ENCODE measurements at places on chromosomes 13 and 19.

- DNase-seq, result no peak
Measured at GRCh38 chr19:1377176-1377964, 6.3 kb upstream of the NDUFS7 start.

GRCh38 chr13:66477816-66478215, 752.3 kb downstream of the PCDH9 start:
- no peak for DNase-seq

DNA sequence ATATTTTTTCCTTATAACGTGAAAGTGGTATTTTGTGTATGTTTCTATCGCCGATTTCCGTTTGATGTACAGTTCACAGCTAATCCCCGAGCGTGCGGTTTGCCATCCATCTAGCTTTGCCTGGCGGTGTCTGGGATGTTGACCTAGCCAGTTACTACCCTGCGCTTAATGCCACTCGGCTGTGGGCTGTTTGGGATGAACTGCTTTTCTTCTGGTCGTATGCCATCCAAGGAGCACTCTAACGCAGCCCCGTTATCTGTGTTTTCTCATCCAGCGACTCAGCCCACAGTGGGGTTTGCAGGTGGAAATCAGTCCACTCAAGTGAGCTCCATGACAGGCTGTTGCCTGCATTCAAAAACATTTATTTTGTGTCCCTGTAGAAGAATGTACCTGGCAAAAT, 512.3 kb downstream of the MYO16 start:
- DNase-seq, result no peak

DNA sequence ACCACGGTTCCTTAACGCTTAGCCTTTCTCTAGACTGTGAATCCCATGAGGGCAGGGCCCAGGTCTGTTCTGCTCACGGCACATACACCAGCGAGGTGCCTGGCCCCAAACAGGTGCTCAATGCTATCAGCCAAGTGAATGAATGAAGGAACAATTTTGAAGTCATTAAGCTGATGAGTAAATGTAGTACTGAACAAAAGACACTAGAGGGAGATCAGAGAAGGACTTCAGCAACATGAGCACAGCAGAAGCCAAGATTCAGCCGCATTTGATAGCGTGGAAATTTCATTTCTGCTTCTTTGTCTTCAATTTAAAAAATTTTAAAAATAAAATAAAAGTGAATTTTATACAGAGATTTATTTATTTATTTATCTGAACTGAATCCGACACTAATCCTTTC, 20.1 kb upstream of the MYO16 start:
- DNase-seq, result no peak

DNA sequence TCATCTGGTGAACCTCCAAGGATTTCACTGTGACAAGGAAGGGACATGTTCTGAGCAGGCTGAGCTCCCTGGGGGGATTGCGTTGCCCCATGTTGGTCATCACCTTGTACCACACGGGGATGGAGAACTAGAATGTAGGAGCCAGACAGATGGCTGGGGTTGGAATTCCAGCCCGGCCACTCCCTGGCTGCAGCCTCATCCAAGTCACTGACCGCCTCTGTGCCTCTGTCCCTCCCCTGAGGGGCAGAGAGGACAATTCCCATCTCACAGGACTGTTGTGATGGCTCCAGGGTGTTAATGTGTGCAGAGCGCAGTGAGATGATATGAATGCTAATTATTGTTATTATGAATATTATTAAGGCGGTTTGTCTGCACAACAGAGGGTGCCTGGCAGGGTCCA, 24.1 kb downstream of the ADGRL1 start:
- no peak for DNase-seq

GRCh38 chr13:112366907-112367646, 9.1 kb upstream of the SPACA7 start:
- DNase-seq, result no peak

DNA sequence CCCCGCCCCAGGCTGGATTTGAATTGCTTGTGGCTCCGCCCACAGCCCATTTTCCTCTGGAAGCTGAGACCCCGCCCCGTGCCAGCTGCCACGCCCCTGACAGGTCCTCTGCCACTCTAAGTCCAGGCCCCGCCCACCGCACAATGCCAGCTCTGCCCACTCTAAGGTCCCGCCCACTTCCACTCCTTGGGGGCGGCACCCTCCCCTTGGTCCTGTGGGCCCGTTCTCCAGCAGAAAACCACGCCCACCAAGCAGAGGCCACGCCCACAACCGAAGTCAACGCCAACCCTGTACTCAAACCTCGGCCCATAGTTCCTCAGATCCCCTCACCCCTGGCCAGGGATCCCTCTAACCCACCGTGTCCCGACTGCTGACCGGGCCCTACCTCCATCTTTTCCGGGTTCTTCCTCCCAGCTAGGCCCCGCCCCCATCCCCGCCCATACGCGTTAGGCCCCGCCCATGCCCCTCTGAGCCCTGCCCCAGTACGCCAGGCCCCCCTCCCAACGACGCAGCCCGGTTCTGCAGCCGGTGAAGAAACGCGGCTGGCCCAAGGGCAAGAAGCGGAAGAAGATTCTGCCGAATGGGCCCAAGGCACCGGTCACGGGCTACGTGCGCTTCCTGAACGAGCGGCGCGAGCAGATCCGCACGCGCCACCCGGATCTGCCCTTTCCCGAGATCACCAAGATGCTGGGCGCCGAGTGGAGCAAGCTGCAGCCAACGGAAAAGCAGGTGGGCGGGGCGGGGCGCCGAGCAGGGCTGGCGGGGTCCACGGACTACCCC, 1.3 kb downstream of the HMG20B start:
- DNase-seq, result peak; percentile 87

GRCh38 chr13:39527961-39528660, 74.9 kb downstream of the LHFPL6 start:
- DNase-seq, result no peak

GRCh38 chr19:53646144-53646543, 14.3 kb downstream of the DPRX start:
- DNase-seq, result no peak

GRCh38 chr19:16594681-16595091, 22.5 kb upstream of the SLC35E1 start:
- no peak for DNase-seq

DNA sequence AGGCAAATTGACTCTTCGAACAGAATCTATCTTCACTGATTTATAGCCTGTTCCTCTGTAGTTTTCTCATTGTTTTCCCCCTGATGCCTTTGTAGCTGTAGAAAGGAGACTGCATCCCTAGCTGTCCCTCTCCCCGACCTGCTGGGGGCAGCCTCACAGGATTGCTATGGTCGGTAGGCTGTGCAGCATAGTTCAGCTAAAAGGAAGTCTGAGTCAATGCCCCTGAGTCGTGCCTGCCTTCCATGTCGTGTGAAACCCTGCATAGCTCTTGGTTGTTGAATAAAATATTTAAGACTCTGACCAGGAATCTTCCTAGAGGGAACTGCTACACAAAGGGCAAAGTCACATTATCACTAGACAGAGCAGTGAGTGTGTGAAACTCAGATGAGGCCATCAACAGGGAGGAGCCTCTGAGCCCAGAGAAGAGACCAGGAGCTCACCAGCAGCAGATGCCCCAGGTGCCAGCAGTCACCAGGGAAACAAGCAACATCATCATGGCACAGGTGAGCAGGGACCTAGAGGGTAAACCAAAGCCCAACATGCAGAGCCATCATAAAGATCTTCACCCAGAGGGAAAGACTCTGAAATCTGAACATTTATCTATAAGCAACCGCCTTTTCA, 108.4 kb upstream of the NBEA start:
- DNase-seq, result no peak

DNA sequence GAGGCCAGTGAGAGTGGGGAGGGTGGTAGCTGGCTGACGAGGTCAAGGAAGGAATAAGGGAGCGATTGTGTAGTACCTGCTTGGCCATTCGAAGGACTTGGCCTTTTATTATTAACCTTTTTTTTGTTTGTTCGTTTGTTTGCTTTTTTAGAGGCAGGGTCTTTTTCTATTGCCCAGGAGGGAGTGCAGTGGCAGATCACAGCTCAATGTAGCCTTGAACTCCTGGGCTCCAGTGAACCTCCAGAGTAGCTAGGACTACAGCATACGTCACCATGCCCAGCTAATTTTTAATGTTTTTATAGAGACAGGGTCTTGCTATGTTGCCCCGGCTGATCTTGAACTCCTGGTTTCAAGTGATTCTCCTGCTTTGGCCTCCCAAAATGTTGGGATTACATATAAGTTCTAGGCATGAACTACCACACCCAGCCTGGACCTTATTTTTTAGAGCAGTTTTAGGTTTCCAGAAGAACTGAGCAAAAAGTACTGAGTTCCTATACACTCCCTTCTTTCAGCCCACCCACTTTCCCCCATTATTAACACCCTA, 25.5 kb downstream of the ARHGEF7 start:
- no peak for DNase-seq

DNA sequence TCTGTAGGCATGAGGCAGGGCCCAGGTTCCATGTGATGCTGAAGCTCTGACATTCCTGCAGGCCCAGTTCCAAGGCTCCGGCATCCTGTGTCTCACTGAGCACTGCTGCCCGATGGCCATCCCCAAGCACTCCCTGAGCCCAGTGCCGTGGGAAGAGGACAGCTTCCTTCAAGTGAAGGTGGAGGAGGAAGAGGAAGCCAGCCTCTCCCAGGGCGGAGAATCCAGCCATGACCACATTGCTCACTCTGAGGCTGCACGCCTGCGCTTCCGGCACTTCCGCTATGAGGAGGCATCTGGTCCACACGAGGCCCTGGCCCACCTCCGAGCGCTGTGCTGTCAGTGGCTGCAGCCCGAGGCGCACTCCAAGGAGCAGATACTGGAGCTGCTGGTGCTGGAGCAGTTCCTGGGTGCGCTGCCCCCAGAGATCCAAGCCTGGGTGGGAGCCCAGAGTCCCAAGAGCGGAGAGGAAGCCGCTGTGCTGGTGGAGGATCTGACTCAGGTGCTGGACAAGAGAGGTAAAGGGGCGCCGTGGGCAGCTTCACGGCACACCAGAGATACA, 8.0 kb downstream of the ZSCAN22 start:
- DNase-seq, result no peak

DNA sequence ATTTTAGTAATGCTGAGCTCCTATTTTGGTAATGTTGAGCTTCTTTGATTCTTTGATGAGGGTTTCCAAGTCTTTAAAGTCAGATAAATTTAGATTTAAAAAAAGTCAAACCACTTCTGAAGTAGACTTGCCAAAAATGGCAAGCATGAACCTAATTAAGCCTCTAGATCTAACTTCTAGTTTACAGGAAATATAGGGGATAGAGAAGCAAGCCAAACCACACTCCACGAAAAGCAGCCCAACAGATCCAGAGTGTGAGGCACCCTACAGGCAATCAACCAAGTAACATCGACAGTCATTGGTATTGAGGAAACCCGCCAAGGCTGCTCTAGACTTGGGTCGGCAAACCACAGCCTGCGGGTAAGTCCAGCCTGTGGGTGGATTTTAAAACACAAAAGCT, 3.7 kb downstream of the GGACT start:
- no peak for DNase-seq
